ENCODE measurements at places on chromosomes 4 and X.
A peak's percentile ranks its signal among the peaks of the same experiment; 100 is the strongest.

DNA sequence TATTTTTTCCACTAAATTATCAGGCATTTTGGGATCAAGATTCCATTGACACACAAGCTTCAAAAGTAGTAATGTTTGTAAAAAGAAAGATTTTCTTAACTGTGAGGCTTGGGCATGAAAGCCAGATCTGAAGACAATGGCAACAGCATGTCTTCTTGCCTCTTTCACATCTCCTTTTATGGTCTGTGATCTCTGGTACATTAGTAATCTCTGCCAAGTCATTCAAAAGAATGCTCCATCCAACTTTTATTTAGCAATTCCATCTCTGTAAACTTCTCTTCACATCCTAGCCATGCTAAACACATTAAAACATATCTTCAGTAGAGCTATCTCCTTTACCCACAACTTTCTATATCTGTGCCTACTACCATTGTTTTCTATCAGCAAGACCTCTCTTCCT, 465.4 kb downstream of the FAT4 start:
- no peak for DNase-seq

GRCh38 chrX:10177601-10178000, 20.8 kb downstream of the CLCN4 start:
- no peak for DNase-seq

GRCh38 chr4:31667686-31668085, 947.5 kb downstream of the PCDH7 start:
- no peak for DNase-seq

- DNase-seq: peak; percentile 75
These were observed at the start of gene FGF13 for GRCh38 chrX:138711399-138712347. FGF13 (minus strand) TSS chrX:138711717; CDS start chrX:138711003, 714 bp downstream.

DNA sequence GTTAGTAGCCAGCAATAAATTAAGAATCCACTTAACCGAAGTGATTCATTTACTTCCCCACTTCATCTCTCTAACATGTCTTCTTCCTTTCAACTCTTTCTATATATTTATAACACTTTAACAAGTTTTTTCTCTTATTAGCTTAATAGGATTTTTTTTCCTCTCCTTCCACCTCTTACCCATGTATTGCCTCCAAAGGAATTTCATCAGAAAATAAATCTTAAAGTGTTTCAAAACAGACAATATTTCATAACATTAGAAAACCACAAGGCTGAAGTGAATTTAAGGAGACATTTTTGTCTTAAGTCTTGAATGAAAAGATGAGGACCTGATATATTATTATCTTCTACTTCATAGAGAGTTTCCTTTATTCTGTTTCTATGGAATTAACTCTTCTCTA, 101.5 kb downstream of the PDGFC start:
- no peak for DNase-seq
